ENCODE measurements at places on chromosomes 2 and 18.

DNA sequence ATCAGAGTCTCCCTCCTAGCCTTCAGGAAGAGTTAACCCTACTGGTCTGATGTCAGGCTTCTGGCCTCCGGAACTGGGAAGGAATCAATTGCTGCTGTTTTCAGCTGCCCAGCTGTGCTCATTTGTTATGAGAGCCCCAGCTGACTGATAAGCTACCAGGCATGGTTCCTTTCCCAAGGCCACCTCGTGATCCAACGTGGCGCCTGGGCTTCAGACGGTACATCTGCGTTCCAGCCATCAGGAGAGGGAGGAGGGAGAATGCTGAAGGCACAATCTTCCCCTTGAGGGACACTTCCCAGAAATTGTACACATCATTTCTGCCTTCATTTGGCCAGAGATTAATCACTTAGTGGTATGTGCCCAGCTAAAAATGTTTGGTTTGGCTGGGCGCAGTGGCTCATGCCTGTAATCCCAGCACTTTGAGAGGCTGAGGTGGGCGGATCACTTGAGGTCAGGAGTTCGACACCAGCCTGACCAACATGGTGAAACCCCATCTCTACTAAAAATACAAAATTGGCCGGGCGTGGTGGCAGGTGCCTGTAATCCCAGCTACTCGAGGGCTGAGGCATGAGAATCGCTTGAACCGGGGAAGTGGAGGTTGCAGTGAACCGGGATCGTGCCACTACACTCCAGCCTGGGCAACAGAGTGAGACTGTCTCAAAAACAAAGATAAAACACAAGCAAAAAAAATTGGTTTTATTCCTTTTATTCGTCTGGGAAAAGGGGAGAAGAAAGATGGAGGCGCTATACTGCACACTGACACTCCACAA is 10.5 kb upstream of the ARMC9 start:
- DNase-seq: no peak

DNA sequence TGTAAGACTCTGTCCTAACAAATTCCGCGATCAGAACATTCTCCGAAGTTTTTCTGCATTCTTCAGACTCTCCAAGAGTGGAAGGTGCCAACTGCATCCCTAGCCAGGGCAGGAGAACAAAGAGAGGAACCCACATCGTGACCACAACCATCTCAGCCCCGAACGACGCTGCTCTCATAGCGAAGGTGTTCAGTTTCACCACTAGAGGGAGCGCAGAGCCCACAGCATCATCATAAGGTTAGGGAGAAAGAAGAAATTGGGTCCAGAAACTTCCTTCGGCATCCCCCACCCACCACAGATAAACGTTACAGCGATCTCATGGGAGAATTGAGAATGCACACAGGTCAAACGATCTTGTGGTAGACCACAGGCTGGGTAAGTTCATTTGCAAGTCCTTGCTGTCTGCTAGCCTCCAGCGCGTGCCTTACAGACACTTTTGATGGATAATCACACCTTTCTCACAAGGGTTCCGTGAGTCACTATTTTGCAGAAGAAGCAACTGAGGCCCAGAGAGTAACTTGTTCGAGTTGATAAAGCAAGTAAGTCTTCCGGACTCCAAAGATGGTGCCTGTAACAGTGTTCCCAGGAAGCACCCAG is 53.7 kb upstream of the ARL4C start:
- peak; percentile 84 for DNase-seq

DNA sequence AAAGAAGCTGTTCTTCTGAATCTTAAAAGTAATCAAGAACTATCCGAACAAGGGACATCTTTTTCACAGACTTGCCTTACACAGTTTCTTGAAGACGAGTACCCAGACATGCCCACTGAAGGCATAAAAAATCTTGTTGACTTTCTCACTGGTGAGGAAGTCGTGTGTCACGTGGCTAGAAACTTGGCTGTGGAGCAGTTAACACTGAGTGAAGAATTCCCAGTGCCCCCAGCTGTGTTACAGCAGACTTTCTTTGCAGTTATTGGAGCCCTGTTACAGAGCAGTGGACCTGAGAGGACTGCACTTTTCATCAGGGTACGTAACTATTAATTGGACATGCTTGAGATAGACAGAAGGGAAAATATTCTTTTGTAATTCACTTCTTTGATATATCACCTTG is 2.4 kb downstream of the MRPL44 start:
- peak; percentile 82 for DNase-seq

GRCh38 chr2:98822301-98823164 is 91.6 kb upstream of the MGAT4A start:
- no peak for DNase-seq

DNA sequence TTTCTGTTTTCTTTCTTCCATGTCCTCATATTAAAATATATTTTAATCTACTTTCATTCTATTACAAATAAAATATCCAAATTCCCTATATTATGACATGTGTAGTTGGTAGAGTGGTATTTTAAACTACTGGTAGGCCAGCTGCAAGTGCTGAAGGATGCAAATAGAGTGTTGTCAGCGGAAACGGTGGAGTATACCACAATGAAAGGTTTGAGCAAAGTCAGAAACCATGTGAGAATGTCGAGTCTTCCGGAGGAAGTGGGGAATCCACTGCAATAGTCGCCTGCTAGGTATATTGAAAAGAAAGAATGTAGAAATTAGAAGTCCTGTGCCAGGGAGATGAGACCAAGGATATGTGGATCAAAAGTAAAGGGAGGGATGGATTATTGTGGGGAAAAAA is 373.9 kb downstream of the DSEL start:
- no peak for DNase-seq

DNA sequence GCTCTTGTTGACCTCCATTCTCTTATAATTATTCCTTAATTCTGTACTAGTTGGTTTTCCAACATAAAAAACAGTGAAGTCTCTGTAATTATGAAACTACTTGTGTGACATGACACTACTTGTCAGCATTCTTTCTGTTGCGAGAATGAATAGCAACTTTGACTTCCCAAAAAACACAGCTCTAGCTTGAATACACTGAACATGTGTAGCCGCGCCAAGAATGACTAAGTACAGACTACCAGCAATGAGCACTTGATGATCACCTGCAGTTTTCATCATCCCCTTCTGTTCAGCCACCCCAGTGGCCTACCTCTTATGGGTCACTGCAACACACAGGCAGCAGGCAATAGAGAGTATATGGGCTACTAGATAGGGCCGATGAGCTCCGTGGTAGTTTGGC is 229.3 kb downstream of the TGIF1 start:
- DNase-seq: no peak

GRCh38 chr2:209875270-209875669 is 103.6 kb downstream of the UNC80 start:
- no peak for DNase-seq

GRCh38 chr2:226118471-226119429 is 680.9 kb downstream of the IRS1 start:
- peak; percentile 97 for DNase-seq

DNA sequence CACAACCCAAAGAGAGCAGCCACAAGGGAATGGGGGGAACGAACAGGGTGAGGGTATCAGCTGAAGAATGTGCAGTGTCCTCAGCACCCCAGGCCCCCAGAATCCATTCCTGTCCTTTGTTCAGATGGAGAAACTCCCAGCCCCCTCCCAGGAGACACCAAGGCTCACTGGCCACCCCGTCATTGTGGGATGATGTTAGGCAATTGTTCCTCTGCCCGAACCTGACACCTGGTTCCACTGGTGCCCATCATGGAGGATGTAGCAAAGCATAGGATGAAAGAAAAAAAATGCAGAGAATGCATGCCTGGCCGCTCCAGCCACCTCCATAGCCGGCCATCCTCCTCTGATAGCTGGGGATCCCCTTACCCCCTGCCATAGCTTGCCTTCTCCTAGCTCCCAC is 197.3 kb upstream of the TWIST2 start:
- DNase-seq: no peak

DNA sequence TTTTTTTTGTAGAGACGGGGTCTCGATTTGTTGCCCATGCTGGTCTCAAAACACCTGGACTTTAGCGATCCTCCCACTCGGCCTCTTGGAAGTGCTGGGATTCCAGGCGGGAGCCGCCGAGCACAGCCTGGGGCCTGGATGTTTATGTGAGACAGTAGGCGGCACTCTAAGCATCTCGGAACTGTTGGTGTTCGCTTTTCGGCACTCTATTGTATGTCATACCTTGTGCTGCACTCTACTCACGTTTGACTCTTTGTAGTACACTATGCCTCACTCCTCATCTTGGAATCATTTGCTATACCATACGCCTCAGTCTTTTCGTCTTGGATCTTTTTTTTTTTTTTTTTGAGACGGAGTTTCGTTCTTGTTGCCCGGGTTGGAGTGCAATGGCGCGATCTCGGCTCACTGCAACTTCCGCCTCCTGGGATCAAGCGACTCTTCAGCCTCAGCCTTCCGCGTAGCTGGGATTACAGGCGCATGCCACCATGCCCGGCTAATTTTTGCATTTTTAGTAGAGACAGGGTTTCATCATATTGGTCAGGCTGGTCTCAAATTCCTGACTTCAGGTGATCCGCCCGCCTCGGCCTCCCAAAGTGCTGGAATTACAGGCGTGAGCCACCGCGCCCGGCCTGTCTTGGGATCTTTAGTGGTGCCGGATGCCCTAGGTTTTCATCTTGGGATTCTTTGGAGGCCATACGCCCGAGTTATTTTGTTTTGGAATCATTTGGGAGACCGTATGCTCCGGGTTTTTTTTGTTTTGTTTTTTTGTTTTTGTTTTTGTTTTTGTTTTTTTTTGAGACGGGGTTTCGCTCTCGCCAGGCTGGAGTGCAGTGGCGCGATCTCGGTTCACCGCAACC is 24.2 kb upstream of the ZDBF2 start:
- no peak for DNase-seq

DNA sequence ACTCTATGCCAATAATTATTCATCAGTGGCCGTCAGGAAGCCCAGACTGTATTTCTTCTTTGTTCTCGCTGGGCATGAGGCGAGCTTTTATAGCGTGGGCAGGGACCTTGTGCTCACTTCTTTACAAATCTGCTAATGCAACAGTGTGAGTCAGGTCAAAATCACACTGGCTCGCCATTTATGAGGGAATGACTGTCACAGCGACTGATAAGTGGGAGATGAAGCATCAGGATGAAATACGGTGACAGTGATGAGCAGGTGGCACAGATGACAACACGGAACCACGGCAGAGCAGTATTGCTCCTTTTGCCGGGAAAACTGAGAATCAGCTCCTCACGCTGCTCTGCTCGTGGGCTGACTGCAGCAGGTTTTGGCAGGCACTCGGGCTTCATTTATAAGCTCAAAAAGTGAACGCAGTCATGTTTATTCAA is 20.5 kb downstream of the TYMS start:
- DNase-seq: no peak

- no peak for DNase-seq
Measured at GRCh38 chr2:238441262-238442114, 14.8 kb downstream of the ASB1 start.

DNA sequence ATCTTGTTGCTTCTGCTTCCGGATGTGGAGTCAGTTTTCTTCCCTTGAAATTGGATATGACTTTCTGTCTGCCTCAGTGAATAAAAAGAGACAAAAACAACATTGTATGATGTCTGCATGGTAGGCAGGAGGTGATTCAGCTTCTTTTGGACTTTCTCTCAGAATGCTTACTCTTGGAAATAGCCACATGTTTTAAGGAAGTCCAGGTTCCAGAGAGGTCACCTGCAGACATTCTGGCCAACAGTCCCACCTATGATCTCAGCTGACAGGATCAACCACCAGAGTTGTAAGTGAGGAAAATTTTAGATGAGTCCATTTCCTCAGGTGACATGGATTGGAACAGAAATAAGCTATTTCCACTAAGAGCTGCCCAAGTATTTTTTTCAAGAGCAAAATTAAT is 508.7 kb upstream of the FAM98A start:
- DNase-seq: peak; percentile 15

DNA sequence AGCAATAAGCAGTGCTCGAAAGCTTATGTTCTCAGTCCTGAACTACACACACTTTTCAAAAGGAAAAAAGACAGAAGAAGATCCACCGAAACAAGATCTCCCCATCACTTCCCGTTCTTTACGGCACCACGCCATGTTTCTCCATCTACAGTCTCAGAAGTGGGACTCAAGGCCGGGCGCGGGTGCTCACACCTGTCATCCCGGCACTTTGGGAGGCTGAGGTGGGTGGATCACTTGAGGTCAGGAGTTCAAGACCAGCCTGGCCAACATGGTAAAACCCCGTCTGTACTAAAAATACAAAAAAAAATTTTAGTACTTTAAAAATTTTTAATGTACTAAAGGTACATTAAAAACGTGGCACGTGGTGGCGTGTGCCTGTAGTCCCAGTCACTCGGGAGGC is 31.2 kb downstream of the ZNF516 start:
- no peak for DNase-seq

- DNase-seq: no peak
Measured at GRCh38 chr2:58032016-58032763, 14.4 kb upstream of the VRK2 start.

DNA sequence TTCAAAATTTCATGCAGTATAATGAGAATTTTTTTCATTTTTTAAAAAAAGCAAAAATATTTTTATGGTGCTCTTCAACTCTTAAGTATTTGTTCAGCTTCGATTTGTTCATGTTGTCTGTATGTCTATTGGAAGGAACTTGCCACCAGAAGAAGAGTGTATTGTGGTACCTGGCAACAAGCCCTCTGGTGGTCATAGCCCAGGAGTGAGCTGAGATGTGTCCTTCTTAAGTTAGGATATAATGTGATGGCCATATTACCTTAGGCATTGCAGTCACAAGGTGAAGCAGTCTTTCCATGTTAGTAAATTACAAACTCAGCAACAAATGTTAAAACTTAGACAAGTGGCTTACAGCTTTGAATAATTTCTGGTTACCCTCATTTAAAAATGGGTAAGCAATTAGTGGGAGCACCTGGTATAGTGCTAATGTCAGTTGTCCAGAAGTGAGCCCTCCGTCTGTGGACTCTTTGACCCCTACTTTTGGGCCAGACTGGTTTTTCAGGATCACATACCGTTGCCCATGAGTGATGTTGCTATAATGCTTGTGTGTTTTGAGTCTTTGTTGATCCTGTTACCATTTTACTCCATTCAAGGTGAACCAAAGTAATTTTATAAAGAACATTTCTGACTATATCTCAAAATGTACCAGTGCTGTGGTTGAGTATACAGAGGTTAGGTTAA is 57.4 kb downstream of the MYO1B start:
- peak; percentile 41 for DNase-seq

DNA sequence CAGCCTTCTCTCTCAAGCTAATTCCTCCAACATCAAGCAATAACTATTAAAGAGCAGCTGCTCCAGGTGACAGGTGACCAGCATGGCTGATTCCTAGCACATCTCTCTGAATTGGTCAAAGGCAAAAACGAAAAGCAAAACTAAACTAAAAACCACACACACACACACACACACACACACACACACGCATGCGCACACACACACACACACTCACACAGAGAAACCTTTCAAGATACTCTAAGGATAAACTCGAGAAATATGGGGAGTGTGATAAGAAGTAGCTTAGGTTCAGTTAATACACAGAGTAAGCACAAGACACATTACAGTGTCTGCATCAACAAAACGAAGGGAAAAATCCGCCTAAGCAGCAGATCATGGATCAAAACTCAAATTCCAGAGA is 74.5 kb upstream of the FZD7 start:
- no peak for DNase-seq

- no peak for DNase-seq
Measured at GRCh38 chr18:67043276-67043675, 439.4 kb upstream of the CDH19 start.

- no peak for DNase-seq
Measured at GRCh38 chr18:39318462-39318861, 1752.9 kb upstream of the CELF4 start.

Data from renal cortical epithelial cell (primary cell).